ENCODE measurements at places on chromosomes 5 and 9.

GRCh38 chr9:36250079-36250478, 8.2 kb downstream of the GNE start:
- no peak for DNase-seq

GRCh38 chr9:126692041-126692758, 78.5 kb downstream of the LMX1B start:
- DNase-seq = no peak

DNA sequence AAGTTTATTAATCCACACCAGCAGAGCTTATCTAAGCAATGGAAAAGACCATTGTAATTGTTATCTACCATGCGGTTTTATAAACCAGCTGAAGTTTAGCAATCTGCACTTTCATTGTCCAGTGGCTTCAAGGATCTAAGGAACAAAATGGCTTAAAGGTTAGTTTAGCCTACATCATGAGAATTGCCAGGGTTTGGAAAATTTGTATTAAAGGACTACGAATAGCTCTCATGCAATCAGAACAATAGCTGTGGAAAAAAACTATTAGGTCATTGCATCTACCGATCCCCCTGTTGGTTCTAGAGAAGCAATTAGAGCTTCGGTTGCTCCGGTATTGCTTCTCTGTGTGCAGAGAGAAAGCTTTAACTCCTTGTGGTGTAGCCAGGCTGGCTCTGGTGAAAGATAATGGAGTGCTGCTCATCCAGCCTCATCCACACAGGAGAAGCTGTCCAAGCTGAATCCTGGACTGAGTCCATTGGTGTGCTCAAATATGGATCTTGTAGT, 86.3 kb upstream of the SLC12A2 start:
- DNase-seq = no peak

DNA sequence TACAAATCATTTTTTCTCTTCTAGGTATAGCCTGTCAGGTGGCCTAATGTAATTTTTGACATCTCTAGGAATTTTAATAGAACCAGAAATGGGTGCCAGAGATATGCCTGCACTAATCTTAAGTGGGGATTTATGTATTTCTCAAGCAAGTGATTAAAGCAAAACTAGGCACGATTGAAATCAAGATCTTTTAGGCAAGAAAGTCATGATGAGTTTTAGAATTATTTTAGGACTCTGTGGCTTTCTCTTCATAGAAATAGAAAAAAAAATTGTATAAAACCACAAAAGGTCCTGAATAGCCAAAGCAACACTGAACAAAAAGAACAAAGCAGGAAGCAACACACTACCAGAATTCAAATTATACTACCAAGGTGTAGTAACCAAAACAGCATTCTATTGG, 952 bp upstream of the AMACR start:
- DNase-seq = no peak

DNA sequence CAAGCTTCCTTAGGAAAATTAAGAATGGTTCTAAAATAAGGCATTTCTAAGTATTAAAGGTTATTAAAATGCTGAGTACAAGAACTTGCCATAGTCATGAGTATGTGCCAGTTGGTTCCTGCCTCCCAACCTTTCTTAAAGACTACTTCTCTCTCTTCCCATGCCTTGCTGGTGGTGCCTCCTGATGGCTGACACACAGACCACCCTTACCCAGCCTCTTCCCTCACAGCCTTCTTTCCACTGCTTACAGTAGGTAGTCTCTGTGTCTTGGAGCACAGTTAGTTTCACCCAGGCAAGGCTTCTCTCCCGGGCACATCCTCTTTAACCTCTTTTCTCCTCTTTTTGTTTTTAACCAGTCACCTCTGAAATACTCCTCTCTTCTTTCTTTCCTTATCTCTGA, 20.6 kb upstream of the GPR150 start:
- DNase-seq = no peak

DNA sequence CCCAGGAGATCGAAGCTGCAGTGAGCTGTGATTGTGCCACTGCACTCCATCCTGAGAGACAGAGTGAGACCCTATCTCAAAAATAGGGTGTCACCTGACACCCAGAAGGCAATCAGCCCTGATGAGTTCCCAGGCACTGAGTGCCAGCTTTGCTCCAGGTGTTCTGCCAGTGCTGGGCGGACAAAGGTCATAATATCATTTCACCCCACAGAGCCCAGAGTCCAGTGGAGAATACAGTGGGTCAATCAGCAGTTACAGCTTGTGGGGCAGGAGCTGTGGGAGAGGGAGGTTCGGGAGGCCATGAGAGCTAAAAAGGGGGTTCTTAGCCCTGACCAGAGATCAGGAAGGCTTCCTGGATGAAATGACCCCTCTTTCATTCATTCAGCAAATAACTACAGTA, 24.4 kb upstream of the SH3RF2 start:
- no peak for DNase-seq

DNA sequence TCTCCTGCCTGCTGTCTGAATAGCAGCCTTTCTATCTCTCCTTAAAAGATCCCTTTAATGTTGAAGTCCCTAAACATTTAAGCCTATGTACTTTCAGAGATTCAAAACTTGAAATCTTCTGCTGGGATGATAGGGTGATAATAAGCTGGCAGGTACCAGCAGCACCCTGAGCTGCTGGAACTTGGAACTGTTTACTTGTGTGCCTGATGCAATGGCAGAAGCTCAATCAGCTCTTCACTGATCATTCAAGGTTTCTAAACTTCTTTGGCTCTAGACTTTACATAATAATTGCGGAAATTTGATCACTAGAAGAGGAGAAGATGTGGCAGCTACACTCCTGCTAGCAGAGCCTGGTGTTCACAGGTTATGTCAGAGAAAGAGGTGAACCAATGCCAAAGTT, 27.6 kb downstream of the MRPS27 start:
- no peak for DNase-seq

GRCh38 chr5:78829811-78830527, 155.1 kb downstream of the ARSB start:
- DNase-seq = no peak

- no peak for DNase-seq
These were observed 139.7 kb downstream of the SEC61B start for GRCh38 chr9:99361817-99362216.

- DNase-seq = no peak
These were observed 745.3 kb downstream of the NR2F1-AS1 start for GRCh38 chr5:92835712-92836111.

- no peak for DNase-seq
These were observed 13.2 kb downstream of the CSF1R start for GRCh38 chr5:150073086-150073625.

GRCh38 chr9:23823269-23823668, 2.8 kb downstream of the ELAVL2 start:
- DNase-seq = no peak

DNA sequence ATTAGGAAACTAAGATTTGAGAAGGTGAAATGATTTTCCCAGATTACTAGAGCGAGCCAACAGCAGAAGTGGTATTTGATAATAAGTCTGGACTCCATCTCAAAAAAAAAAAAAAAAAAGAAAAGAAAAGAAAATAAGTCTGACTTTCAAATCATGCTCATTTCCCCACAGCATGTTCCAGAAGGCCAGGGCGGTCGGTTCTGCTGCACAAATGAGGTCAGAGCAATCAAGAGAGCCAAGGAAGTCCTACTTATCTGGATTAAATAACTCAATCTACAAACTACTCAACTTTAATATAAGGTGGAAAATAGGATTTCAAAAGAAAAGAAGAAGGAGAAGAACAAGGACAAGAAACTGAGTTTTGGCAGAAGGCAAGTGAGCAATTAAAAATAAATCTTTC, 130.4 kb upstream of the RASA1 start:
- no peak for DNase-seq

DNA sequence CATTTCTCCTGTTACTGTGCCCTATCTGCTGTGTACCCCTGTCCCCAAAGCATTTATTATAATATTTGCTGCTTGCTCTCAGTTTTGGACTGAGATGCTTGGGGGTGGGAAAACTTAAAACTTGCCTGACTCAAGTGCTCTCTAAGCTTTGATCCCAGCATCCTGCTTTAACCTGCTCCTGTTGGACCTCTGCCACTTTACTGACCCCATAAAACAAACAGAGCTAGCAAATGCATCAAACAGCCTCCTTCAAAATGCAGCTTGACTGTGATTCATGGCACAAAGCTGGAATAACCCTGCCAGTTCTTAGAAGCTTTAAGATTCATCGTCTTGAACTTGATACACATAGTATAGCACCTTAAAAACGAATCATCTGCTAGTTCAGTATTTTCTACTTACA, 212.5 kb downstream of the DEPDC1B start:
- DNase-seq = no peak

DNA sequence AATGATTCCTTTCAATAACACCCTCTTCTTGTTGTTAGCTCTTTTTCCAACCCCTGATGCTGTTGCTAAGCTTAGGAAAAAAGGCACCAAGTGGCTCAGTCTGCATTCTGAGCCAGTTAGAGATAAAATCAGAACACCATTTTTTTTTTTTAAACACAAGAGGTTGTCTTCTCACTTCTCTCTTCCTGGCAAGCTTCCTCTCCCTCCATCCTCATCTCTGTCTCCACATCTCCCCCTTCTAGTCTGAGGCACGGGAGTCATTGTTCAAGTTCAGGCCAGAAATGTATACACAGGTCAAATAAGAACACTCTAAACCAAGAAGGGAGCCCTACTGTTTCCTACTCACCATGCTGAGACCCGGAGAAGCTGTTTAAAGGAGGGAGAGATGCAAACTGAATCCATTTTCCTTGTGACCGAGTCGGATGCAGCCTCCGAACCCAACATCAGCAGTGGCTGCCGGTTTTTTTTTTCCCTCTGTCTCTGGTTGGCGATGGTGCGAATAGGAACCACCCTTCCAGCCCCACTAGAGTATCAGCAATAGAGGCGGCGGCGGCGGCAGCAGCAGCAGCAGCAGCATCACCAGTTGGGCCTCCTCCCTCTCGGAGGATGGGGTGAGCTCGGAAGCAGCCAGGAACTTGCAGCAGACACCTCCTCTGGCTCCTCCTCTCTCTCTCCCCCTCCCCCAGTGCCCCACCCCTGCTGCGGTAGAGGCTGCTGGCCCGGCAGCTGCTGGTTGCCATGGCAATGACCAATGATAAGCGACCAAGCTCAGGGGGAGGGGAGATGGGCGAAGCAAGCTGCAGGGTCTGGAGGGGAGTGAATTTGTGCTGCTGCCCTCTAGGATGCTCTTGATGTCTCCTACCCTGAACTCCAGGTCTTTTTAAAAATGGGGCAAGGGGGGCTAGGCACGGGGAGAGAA, at the start of gene JAKMIP2:
Gene JAKMIP2 (minus strand): TSS at position 619 of the 919 bp plus-strand sequence. CDS start 110,922 bp downstream, outside the sequence.
- DNase-seq = peak; percentile 83

DNA sequence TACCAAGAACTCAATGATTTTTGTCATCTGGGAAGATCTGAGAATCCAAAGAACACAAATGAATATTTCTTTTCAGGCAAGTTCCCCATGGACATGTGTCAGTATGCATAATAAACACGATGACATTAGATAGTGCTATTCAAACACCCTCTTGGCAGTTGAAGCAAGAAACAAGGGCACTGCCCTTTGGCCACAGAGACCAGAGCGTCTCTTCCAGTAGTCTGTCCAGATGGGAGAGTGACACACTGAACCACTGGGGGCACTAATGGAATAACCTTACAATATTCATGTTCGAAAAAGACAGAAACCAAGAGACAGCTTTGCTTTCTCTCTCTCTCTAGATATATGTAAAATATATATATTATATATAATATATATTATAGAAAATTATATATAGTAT, 301.9 kb downstream of the CTNND2 start:
- no peak for DNase-seq

All from activated CD4-positive, alpha-beta T cell treated with anti-CD3 and anti-CD28 coated beads, Interleukin-2, amount 50 U/mL, for 4 hours (primary cell).